ENCODE measurements at places on chromosomes 4 and X.

DNA sequence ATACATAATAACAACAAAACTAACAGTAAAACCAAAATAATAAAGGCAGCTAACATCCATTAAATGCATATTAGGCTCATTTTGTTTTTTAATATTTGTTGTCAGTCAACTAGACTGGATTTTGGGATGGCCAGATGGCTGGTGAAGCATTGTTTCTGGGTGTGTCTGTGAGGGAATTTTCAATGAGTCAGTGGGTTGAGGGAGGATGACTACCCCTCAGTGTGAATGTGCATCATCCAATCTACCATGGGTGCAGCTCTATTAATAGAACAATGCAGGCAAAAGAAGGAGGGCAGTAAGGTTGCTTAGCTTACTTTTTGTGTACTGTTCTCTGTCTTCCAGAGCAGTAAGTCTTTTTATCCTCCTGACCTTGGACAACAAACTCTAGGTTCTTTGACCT, 484.2 kb upstream of the HS3ST1 start:
- DNase-seq, result no peak

DNA sequence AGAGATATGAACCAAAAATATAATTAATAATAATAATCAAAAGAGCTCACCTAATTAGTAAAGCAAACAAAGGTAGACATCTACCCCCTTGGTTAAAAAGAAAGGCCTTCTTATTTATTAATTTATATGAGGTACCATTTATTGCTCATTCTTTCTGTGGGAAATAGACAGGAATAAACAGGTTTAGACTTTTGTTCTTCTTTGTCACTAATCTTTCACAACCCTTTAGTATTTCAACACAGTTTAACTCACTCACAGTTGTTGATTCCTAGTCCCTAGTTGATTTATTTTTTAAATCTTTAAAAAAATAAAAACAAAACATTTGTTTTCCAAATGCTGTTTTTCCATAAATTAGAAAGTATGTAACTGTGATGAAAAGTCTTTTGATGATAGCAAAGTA, 5.6 kb downstream of the PPARGC1A start:
- no peak for DNase-seq

- DNase-seq, result no peak
Measured at GRCh38 chr4:123404533-123404932, 7.9 kb downstream of the SPRY1 start.

GRCh38 chr4:156476359-156476758, 495.2 kb downstream of the PDGFC start:
- no peak for DNase-seq

DNA sequence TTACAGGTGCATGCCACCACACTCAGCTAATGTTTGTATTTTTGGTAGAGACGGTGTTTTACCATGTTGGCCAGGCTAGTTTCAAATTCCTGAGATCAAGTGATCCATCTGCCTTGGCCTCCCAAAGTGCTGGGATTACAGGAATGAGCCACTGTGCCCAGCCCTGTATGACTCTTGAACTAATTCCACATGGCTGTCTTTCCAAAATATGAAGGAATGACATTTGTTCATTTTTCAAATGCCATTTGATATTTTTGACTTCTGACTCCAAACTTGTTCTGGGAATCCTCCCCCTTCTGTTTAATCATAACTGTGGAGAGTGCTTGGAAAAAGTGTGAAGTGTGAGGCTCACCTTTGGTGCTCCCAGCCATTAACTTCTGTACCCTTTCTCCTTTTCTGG, 119.2 kb downstream of the NHS start:
- no peak for DNase-seq

- DNase-seq, result peak; percentile 5
Measured at GRCh38 chr4:145012841-145013240, 85.2 kb downstream of the ANAPC10 start.

DNA sequence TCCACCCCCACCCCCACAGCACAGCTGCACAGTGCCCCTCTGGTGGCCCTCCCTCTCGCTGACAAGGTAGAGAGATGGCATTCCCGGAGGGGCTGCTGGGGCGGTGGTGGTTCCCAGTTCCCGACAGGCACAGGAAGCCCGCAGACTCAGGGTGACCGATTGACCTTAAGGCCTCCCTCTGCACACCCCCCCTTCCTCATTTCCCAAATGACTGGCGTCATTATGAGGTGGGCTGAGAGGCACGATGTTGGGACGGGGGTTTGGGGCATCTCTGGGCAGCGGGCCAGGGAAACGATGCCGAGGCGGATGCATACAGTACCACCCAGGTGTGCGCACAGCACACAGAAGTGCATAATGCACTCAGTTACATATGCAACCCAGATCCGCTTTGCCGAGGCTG, 3.5 kb upstream of the TIMP1 start:
- DNase-seq, result no peak

DNA sequence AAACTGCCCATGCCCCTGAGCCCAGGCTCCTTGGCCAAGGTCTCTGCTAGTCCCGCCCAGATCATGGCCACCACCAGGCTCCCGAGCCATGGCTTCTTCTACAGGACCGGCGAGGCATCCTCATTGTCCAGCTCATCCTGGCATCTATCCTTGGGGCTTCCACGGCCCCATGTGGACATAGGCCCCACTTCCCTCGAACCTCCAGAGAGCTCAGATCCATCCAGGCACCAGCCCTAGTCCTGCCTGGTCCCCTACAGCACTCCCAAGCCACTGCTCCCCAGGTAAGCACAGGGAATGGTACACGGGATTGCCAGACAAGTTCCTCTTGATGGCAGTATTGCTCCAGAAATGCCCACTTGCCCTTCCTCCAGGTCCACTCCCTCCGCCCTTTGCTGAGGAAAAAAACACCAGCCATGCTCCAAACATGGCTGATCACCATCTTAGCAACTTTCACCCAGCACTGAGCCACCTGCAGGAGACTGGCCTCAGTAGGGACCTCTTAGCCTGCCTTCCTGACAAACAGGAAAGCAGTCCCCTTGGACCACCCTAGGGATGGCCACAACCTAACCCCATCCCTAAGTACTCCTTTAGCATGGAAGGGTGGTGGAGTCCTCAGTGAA, 272.1 kb upstream of the AGTR2 start:
- DNase-seq, result peak; percentile 17

- no peak for DNase-seq
Measured at GRCh38 chrX:2732649-2733048, 19.2 kb upstream of the XG start.
